ENCODE measurements at places on chromosomes 1 and 21.
A peak's percentile ranks its signal among the peaks of the same experiment; 100 is the strongest.

DNA sequence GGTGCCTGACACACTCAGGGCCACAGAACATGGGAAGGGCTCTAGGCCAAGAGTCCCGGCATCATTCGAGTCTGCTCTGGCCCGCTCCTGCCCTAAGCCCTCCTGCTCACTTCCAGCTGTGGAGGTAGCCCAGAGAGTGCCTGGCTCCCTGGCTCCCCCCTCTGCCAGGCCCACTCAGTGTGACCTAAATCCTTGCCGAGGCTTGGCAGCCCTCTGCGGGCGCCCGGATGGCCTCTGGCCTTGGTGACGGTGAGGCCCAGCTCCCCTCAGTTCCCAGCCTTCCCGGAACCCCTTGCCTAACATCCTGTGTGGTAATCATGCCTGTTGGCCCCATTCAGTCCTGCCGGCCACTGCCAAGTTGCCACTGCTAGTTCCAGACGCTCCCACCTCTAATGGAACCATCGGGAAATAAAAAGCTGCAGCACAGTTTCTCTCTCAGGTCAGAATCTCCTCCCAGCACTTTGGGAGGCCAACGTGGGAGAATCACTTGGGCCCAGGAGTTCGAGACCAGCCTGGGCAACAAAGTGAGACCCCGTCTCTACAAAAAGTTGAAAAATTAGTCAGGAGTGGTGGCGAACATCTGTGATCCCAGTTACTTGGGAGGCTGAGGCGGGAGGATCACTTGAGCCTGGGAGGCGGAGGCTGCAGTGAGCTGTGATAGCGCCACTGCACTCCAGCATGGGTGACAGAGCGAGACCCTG, 1.2 kb upstream of the H6PD start:
- DNase-seq: no peak

- DNase-seq: no peak
Measured at GRCh38 chr1:41838266-41838665, 80.5 kb downstream of the HIVEP3 start.

DNA sequence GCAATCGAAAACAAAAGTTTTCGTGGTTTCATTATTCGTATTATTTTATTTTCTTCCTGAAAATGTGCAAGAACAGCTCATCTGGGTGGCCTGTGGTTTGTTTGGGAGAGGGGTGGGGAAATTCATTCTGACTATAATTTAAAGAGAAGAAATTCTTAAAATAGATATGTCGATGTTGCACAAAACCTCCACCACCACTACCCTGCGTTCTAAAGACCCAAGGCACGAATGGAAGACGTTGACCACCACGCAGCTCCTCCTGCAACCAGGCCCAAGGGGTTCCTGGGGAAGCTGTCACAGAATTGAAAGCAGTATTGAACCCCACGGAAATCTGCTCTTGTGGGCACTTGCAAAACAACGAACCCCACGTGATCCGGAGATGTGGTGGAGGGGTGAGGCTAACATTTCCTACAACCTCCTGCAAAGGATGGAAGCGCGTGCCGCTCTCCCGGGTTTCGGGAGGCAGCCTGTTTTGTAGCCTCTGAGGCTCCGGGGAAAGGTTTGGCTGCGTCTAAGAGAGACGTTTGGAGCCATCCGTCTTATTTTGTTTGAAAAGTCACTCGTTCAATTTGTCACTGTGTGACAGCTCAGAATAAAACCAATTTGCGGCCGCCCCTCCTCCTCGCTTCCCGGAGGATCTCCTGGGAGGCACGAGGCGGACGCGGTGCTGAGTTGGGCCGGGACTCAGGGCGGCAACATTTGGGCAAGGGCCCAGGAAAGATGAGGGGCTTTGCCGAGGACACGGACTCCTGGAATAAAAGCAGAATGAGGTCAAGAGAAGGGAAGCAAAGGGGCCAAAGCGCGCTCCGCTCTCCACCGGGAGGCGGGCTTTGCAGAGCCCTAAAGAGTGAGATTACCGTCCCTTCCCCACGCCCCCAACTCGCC, 810 bp upstream of the HLX start:
- DNase-seq: no peak

- DNase-seq: no peak
Measured at GRCh38 chr1:77873461-77873860, 15.0 kb upstream of the NEXN start.

- no peak for DNase-seq
Measured at GRCh38 chr1:150008699-150009098, 1.8 kb downstream of the OTUD7B start.

GRCh38 chr1:181113059-181113641, 24.6 kb downstream of the IER5 start:
- DNase-seq: peak; percentile 94

DNA sequence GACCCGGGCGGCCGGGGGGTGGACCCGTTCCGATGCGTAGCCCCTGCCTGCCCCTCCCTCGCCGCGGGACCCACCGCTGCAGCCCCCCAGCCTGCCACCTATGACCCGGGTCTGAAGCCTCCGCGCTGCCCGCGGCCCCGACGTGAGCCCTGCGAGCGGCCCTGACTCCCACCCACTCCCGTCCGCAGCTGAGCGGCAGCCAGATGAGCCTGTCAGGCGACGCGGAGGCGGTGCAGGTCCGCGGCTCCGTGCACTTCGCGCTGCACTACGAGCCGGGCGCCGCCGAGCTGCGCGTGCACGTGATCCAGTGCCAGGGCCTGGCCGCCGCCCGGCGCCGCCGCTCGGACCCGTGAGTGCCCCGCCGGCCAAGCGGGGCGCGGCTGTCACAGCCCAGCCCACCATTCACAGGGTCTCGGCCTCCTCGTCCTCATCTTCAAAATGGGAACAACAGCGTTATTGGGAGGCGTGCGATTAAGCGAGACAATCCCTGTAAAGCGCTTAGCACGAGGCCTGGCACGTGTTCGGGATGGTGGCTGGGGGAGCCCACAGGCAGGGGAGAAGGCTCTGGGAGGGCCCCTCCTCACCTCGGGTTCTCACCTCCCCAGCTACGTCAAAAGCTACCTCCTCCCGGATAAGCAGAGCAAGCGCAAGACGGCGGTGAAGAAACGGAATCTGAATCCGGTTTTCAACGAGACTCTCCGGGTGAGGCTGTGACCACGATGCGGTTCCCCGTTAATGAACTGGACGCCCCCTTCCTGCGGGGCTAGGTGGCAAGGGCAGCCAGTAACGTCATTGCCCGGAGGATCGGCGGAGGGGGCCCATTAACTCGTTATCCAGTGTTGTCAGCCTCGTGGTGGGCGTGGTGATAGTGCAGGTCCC, 8.2 kb downstream of the SYTL1 start:
- DNase-seq: no peak

DNA sequence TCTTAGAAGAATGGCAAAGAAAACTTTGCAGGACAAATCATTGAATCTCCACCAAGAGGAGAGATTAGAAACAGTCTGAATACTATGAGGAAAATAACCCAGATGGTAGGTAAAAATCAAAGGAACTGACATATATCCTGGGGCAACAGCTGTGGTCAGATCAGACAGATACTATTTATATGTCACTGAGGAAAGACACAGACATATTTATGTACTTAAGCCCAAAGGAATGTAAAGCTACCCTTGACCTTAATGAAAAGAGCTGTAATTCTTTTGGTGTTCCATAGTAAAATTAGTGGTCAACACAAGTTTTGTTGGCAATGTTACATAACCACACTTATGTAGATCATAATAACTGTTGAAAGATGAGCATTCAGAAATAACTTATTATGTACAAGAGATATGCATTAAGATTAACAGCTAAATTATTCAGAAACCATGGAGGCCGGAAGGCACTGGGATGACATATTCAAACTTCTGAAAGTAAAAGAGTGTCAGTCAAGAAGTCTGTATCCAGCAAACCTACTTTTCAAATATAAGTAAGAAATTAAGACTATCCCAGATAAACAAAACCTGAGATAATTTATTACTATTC, 166.1 kb upstream of the SAMSN1 start:
- DNase-seq: no peak

DNA sequence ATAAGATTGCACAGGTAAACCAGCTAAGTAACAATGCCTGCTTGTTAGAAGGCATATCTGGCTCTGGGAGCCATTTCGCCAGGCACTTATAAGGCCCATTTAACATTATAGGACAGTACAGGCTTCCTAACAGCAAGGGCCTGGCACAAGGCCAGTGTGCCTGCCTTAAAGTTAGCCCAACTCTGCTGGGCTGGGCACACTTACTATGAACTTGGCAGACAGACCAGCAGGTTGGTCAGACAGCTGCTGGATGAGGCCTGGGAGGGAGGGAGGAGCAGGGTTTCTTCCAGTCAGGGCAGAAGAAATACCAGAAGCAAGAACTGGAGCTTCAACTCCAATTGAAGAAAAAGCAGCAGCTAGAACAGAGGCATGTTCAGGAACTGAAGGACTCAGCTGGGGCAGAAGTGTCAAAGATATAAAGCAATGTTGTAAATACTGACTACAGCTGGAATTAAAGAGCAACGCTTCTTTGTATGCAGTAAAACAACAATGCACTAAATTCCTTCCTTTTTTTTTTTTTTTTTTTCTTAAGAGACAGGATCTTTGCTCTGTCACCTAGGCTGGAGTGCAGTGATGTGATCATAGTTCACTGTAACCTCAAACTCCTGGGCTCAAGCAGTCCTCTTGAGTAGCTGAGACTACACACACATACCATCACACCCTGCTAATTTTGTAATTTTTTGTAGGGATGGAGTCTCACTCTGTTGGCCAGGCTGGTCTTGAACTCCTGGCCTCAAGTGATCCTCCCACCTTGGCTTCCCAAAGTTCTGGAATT, 4.9 kb downstream of the CACHD1 start:
- DNase-seq: no peak

GRCh38 chr1:34696230-34696629, 58.6 kb upstream of the GJB5 start:
- DNase-seq: peak; percentile 7

DNA sequence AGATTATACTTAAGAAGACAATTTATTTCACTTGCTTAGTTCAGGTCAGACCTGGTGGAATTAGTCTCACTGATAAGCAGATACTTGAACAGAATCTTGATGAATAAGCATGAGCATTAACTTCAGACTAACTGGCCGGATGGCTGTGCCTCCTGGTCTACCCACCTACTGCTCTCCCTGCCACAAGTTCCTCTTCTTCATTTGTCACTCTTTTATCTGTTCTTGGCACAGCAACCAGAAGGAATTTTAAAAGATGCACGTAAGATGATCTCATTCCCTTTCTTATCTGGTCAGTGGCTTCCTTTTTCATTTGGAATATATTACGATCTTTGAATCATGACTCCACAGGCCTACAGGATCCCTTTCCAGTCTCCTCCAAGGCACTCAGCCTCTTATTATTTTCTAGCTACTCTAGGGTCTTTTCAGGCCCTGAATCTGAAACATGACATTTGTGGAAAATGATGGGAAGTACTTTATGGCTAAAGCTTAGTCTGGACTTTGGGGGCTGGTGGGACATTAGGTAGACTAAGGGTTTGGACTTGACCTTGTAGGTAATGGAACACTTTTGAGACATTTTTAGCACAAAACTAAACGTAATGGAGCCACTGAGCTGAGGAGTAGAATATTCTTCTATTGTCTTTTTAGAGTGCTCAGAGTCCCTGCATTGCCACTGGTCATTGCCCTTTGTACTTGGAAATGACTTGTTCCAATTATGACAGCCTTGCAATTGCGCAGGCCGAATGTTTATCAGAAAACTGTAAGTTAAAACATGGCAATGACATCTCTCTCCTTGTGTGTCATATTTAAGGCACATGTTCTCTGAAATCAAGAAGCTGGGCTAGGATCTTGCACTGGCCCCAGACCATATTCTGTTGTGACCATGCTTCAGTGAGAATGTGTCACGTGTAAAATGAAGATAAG, 16.0 kb downstream of the ST6GALNAC3 start:
- DNase-seq: no peak

DNA sequence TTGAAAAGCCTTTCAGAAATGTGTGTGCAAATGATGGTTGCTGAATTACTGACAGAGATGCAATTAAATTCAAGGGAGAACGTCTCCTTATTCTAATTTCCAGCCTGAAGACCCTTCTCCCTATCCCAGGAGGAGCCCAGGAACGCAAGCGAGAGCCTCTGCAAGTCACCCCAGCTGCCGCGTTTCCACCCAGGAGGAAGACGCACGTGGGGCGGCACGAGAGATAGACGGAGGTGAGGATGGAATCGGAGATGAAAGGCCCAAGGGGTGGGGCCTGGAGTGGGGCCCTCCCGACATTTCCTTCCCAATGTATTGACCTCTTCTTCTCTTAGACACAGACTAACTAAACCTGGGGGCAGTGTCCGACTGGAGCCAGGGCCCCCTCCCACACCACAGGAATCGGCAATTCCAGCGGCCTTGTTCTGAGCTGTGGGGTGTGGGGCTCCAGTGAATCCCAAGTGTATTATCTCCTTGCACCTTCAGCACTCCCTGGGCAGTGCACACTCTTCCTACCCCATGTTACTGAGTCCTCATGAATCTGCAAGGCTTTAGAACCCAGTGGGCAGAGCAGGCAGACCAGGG, 322.5 kb downstream of the AJAP1 start:
- DNase-seq: no peak

GRCh38 chr21:44713130-44713529, 1.8 kb upstream of the TSPEAR start:
- DNase-seq: no peak

DNA sequence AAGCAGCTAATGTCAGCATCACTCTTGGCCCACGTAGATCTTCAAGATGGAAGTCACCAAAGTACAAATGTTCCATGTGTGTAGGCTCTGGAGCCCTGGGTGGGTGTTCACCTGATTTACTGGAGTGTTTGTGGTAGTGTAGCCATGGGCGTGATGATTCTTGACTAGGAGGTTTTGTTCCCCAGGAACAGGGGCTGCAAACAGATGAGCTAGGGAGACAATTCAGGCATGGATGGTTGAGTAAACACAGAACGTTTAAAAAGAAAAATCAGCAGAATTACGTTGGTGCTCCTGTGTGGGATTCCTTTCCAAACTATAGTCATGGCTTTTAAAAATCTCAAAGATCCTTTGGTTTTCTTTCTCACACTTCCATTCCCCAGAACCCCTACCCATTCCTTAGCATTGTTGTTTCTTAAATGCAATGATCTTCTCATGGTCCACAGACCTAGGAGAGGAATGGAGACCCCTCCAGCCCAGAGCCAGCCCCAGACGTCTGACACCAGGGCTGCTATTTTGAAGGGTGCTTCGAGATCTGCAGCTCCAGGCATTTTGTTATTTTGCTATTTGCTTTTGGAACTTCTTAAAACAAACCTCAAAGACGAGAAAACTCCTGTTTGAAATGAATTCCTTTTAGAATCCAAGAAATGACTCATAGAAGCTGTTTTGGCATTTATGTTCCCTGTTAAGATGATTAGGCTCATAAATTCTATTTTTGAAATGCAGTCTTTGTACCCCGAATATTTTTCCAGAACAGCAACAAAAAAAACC, 115.1 kb downstream of the ETS2 start:
- DNase-seq: peak; percentile 66

Data from A172 (cell line).